ENCODE measurements at places on chromosomes 3 and 15.

DNA sequence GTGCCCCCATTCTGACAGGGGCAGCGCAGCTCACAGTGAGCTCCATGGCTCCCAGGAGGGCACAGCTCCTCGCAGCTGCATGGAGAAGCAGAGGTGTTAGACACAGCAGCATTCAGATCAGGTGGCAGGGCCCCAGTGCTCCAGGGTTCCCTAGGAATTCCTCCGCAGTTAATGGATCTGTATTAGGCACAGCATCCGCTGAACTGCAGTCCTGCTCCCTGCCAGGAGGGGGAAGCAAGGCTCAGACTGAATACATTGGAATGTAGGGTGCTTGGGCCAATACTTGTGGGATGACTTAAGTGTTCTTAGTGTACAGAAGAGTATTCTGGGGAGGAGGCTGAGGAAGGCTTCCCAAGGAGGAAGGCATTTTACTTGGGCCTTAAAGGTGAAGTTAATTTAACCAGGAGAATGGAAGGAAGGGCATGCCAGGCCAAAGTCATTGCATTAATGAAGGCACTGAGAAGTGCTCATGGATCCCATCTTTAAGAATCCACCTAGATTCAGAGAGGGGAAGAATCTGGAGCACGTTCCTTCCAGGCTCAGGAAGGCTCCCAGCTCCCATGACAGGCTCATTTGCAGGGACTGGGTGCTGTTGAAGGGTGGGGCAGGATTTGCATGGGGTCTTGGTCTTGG is 111.6 kb downstream of the RAB11A start:
- H3K36me3 ChIP-seq = no peaks in the 10 kb centered on the region
- H3K4me3 ChIP-seq = no peak overlapping the region
- no peak for DNase-seq
- H3K27ac ChIP-seq = no peak overlapping the region
- peaks cover 7% of the 10 kb centered on the region for H3K27me3 ChIP-seq

GRCh38 chr3:124780761-124781475 is 50.7 kb downstream of the UMPS start:
- peaks cover 41% of the 10 kb centered on the region for H3K36me3 ChIP-seq
- no peaks in the 10 kb centered on the region for H3K27me3 ChIP-seq
- H3K4me3 ChIP-seq = peak overlapping the region; percentile 13
- peaks cover 68% of the 10 kb centered on the region for H3K4me1 ChIP-seq

DNA sequence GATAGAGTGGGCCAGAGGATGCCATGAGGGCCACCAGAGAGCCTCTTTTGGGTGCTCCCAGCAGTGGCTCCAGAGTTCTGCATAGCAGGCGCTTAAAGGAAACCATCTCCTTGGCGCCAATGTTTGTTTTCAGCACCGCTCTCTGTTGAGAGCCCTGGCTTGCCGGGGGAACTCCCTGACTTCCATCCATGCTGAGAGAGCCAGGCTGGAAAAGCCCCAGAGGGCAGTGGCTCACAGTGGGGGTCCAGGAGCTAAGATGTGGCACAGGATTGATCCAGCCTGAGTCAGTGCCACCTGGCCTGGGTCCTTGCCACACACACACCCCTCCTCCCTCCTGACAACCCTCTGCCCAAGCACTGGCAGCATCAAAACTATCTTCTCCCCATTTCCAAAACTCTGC is 50.4 kb upstream of the HACD2 start:
- H3K36me3 ChIP-seq = peaks cover 33% of the 10 kb centered on the region
- DNase-seq = no peak
- H3K27ac ChIP-seq = peak overlapping the region; percentile 68
- no peak overlapping the region for H3K4me3 ChIP-seq

DNA sequence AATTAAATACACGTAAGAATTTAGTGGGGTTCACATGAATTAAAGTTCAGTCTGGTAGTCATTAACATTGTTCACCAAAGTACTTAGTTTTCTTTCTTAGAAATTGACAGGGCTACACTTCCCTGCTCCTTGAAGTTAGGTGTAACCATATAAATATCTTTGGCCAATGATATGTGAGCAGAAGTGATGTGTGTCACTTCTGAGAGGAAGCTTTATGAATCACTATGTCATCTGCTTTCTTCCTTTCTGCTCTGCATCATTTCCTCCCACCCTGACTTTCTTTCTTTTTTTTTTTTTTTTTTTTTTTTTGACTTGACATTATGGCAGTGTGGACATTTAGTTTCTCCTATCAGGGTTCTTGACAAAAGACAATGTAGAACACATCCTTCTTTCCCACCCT is 156.2 kb upstream of the COL8A1 start:
- H3K4me1 ChIP-seq = no peaks in the 10 kb centered on the region
- no peak overlapping the region for H3K4me3 ChIP-seq
- no peaks in the 10 kb centered on the region for H3K36me3 ChIP-seq

- H3K36me3 ChIP-seq = no peaks in the 10 kb centered on the region
- H3K27me3 ChIP-seq = no peaks in the 10 kb centered on the region
- peak overlapping the region; percentile 14 for H3K27ac ChIP-seq
Observed at GRCh38 chr3:170734043-170734734, 135.8 kb downstream of the RPL22L1 start.

GRCh38 chr3:129442947-129443346 is 2.9 kb downstream of the IFT122 start:
- no peak overlapping the region for H3K4me3 ChIP-seq
- no peaks in the 10 kb centered on the region for H3K4me1 ChIP-seq
- no peaks in the 10 kb centered on the region for H3K36me3 ChIP-seq
- DNase-seq = no peak

GRCh38 chr3:112382543-112383160 is 49.7 kb downstream of the CD200 start:
- no peak for DNase-seq
- no peaks in the 10 kb centered on the region for H3K27me3 ChIP-seq
- no peaks in the 10 kb centered on the region for H3K36me3 ChIP-seq
- no peak overlapping the region for H3K27ac ChIP-seq
- H3K4me3 ChIP-seq = no peak overlapping the region

DNA sequence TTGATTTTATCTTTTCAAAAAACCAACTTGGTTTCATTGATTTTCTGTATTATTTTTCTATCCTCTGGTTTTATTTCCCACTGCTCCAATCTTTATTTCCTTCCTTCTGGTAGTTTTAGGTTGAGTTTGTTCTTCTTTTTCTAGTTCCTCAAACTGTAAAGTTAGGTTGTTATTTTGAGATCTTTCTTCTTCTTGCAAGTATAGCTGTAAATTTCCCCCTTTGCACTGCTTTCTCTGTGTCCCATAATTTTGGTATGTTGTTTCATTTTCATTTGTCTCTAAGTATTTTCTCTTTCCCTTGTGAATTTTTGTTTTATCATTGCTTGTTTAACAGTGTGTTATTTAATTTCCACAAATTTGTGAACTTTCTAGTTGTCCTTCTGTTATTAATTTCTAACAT is 120.0 kb downstream of the PLD1 start:
- H3K4me3 ChIP-seq = no peak overlapping the region
- DNase-seq = no peak
- H3K4me1 ChIP-seq = no peaks in the 10 kb centered on the region
- H3K27me3 ChIP-seq = no peaks in the 10 kb centered on the region
- H3K36me3 ChIP-seq = no peaks in the 10 kb centered on the region

GRCh38 chr3:57770009-57770827 is 14.1 kb downstream of the SLMAP start:
- H3K36me3 ChIP-seq = peaks cover 11% of the 10 kb centered on the region
- peaks cover 4% of the 10 kb centered on the region for H3K4me1 ChIP-seq
- H3K27ac ChIP-seq = no peak overlapping the region
- H3K4me3 ChIP-seq = no peak overlapping the region
- no peaks in the 10 kb centered on the region for H3K27me3 ChIP-seq

GRCh38 chr15:75202251-75203016 is 752 bp downstream of the C15orf39 start:
- H3K36me3 ChIP-seq = peaks cover 7% of the 10 kb centered on the region
- H3K4me3 ChIP-seq = peak overlapping the region; percentile 75
- no peaks in the 10 kb centered on the region for H3K27me3 ChIP-seq
- H3K27ac ChIP-seq = peak overlapping the region; percentile 99

DNA sequence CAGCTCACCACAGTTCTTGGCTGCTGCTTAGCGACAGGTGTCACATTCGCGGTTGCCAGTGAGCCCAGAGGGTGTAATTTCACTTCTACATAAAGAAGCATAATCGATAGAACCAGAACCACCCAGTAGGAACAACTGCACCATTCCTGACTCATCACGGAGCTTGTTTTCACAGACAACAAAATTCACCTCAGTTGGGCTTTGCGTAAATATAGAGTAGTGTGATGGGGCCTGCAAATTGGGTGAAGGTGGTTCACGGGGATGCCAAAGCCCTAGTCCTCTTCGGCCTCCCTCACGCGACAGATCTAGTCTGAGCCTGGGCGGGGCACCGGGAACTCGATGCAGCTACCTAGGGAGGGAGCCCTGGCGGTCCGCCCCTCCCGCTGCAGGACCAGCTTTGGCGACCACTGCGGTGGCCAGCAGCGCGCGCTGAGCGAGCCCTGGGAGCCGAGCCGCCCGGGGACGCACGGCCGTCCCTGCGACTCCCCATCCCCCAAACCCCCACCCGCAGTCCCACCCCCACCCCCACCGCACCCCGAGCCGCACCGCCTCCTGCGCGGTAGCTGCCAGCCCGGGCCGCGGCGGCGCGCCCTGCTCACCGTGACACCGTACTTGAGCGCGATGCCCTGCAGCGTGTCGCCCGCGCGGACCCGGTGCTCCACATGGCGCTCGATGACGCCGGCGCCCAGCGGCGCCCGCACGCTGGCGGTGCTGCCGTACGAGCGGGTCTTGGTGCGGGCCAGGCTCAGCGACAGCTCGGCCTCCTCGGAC is 519 bp downstream of the LYSMD2 start:
- DNase-seq = no peak
- peak overlapping the region; percentile 87 for H3K27ac ChIP-seq
- no peaks in the 10 kb centered on the region for H3K36me3 ChIP-seq
- no peaks in the 10 kb centered on the region for H3K27me3 ChIP-seq

DNA sequence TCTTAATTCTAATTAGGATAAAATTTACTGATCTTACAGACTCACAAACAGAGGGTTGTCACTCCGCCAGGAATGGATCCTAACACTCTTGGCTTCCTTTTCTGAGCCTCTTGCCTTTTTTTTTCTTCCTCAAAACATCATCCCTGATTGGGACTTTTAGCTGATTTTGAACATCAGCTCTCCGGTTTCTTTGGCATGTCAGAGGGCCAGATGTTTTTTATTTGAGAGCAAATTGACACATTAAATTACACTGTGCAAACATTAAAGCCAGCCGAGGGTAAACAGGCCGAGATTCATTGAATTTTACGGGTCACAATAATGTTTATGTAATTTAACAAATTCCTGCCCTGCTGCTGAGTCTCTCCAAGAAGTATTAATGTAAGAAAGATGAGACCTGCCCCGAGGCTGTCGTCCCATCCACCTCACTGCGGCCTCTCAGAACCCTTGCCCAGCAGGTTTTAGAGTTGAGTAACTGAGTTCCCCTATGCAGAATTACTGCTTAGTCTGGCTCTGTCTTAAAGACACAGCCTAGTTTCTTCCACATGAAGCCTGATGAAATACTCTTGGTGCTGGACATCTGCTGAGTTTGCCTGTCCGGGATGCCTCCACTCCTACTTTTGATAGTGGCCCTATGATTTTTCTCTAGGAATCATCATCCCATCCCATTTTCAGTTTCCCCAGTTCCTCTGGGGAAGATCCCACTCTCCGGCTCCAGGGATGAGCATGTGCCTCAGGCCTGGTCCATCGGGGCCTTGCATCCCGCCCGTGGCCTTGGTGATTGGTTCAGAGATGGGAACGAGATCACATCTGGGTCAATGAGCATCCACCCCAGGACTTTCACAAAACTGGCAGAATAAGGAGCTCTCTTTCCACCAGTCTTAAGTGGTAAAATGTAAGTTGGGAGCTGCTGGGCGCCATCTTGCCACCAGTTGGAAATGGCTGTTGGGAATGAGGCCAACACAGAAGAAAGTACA is 226.6 kb upstream of the TLE3 start:
- H3K36me3 ChIP-seq = no peaks in the 10 kb centered on the region
- no peak for DNase-seq
- no peak overlapping the region for H3K27ac ChIP-seq
- no peak overlapping the region for H3K4me3 ChIP-seq
- no peaks in the 10 kb centered on the region for H3K27me3 ChIP-seq

GRCh38 chr3:99783011-99783573 is 34.6 kb upstream of the CMSS1 start:
- no peak for DNase-seq
- H3K27ac ChIP-seq = no peak overlapping the region
- no peak overlapping the region for H3K4me3 ChIP-seq
- no peaks in the 10 kb centered on the region for H3K27me3 ChIP-seq
- no peaks in the 10 kb centered on the region for H3K4me1 ChIP-seq

- no peaks in the 10 kb centered on the region for H3K4me1 ChIP-seq
- H3K27ac ChIP-seq = peak within 1 kb of the TSS; percentile 89
- no peak for DNase-seq
- peak within 1 kb of the TSS; percentile 87 for H3K4me3 ChIP-seq
- peaks cover 16% of the 10 kb centered on the region for H3K27me3 ChIP-seq
- no peaks in the 10 kb centered on the region for H3K36me3 ChIP-seq
Observed at GRCh38 chr3:136818769-136819391, at the start of gene SLC35G2. Gene SLC35G2 (plus strand): TSS chr3:136819126. CDS start chr3:136854461, 35,335 bp downstream.

GRCh38 chr3:115814006-115814405 is 190.7 kb downstream of the GAP43 start:
- no peak overlapping the region for H3K27ac ChIP-seq
- H3K36me3 ChIP-seq = no peaks in the 10 kb centered on the region
- no peak for DNase-seq
- no peaks in the 10 kb centered on the region for H3K27me3 ChIP-seq
- H3K4me3 ChIP-seq = no peak overlapping the region
- H3K4me1 ChIP-seq = no peaks in the 10 kb centered on the region

- no peak for DNase-seq
- H3K27ac ChIP-seq = peak overlapping the region; percentile 73
- no peaks in the 10 kb centered on the region for H3K36me3 ChIP-seq
- H3K27me3 ChIP-seq = no peaks in the 10 kb centered on the region
Observed at GRCh38 chr3:195182470-195182795, 88.5 kb downstream of the XXYLT1 start.

- no peak overlapping the region for H3K4me3 ChIP-seq
- H3K27ac ChIP-seq = no peak overlapping the region
- H3K4me1 ChIP-seq = peaks cover 21% of the 10 kb centered on the region
- H3K36me3 ChIP-seq = no peaks in the 10 kb centered on the region
- H3K27me3 ChIP-seq = no peaks in the 10 kb centered on the region
- no peak for DNase-seq
Observed at GRCh38 chr15:64809649-64810496, 15.6 kb downstream of the PIF1 start.

GRCh38 chr3:175983379-175983778 is 1124.2 kb downstream of the NAALADL2 start:
- no peak overlapping the region for H3K27ac ChIP-seq
- H3K27me3 ChIP-seq = no peaks in the 10 kb centered on the region
- no peaks in the 10 kb centered on the region for H3K4me1 ChIP-seq
- H3K36me3 ChIP-seq = no peaks in the 10 kb centered on the region
- DNase-seq = no peak

GRCh38 chr3:48693826-48694225 is 8.1 kb upstream of the NCKIPSD start:
- DNase-seq = no peak
- no peaks in the 10 kb centered on the region for H3K27me3 ChIP-seq
- H3K4me1 ChIP-seq = peaks cover 29% of the 10 kb centered on the region
- H3K36me3 ChIP-seq = peaks cover 80% of the 10 kb centered on the region
- H3K27ac ChIP-seq = peak overlapping the region; percentile 92
- peak overlapping the region; percentile 43 for H3K4me3 ChIP-seq

GRCh38 chr15:63335543-63336240 is 46.0 kb downstream of the CA12 start:
- no peak for DNase-seq
- peaks cover 59% of the 10 kb centered on the region for H3K4me1 ChIP-seq
- H3K27me3 ChIP-seq = no peaks in the 10 kb centered on the region
- H3K4me3 ChIP-seq = no peak overlapping the region
- H3K27ac ChIP-seq = no peak overlapping the region

GRCh38 chr3:170076715-170077238 is 39.0 kb downstream of the GPR160 start:
- no peaks in the 10 kb centered on the region for H3K27me3 ChIP-seq
- DNase-seq = no peak
- no peak overlapping the region for H3K27ac ChIP-seq

Data from esophagus squamous epithelium (tissue), 5 donors.